Colonic mucosa (tissue), 4 donors: ENCODE measurements at places on chromosomes 16 and 17.

DNA sequence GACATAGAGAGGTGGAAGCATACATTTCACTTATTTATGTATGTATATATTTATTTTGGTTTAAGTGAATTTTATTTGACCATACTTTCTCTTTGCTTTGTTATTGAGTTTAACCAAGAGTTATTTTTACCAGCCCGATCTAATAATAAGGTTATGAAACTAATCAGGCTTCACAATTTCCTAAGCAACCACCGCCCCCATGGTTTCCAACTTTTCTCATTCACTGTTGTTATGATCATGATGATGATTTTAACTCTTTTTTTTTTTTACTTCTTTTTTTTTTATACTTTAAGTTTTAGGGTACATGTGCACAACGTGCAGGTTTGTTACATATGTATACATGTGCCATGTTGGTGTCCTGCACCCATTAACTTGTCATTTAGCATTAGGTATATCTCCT, 30.6 kb downstream of the DNAH9 start:
- no peak for DNase-seq
- no peak overlapping the region for H3K4me3 ChIP-seq
- no peaks in the 10 kb centered on the region for H3K4me1 ChIP-seq
- H3K27ac ChIP-seq, result no peak overlapping the region
- H3K36me3 ChIP-seq, result no peaks in the 10 kb centered on the region
- no peaks in the 10 kb centered on the region for H3K27me3 ChIP-seq

DNA sequence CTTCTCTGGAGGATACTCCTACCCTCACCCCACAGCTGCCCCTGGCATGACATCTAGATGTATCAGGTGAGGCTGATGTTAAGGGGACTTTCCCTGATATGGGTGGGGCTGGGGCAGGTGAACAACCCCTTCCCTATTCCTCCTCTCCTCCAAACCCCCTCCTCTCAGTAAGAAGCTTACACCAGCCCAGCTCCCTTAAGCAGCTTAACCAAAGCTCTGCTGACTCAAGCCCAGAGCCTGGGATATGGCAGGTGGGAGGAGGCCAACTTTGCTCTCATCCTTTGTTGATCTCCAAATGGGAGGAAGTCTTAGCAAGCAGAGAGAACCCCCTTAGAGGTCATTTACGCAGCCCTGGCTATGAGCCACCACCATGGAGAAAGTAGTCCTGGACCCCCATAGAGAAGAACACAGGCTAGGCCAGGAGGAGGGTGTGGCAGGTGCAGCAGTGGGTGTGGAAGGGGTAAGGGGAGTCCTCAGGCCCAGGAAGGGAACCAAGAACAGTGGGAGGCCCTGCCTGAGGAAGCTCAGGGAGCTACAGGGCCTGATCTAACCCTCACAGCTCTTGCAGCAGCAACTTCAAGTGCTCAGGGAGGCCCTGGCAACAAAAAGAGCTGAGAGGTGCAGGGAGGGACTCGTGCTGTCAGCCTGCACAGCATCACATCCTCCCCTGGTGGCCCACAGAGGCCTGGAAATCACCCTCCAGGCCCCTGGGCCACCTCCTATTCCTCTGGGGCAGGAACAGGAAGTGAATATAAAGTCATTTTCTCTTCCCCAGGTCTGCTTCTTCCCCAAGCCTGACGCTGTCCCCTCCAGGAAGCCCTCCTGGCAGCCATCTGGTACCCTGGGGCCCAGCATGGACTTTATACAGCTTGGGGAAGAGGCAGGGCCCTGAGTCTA, 2.9 kb downstream of the UNC119 start:
- no peaks in the 10 kb centered on the region for H3K27me3 ChIP-seq
- no peaks in the 10 kb centered on the region for H3K4me1 ChIP-seq
- H3K27ac ChIP-seq, result no peak overlapping the region
- H3K4me3 ChIP-seq, result no peak overlapping the region
- no peaks in the 10 kb centered on the region for H3K36me3 ChIP-seq

DNA sequence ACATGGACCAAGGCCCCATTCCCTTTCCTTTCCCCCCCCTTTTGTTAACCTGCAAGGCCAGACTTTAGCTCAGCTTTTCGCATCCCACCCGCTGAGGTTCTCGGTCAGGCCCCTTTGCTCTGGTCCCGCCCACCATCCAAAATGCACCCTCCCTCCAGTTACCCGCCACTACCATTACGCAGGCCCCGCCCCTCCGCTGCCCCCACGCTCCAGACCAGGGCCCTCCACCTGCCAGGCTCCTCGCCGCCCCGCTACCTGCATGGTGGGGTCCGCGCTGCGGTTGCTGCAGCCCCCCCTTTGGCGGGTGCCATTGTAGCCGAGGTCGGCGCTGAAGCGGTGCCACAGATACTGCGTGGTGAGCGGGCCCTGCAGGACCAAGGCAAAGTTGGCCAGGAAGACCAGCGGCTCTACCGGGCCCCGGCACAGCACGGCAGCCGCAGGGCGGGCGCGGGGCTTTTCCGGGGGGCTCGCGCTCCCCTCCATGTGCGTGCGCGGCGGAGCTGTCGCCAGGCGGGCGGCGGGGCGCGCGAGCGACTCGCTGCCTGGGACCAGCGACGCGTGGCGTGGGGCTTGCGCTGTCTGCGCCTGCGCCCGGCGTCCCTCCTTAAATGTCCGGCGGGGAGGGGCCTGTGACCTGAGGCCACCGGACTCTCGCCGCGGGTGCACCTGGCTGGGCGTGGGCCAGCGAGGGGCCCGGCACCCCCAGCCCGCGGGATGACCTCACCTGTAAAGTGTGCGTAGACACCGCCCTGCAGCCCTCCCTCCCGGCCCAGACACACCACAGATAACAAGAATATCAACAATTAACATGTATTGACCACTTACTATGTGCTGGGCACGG, at the start of gene SLC46A1:
TSS of gene SLC46A1 (minus strand) at position 581 of the 841 bp plus-strand sequence. CDS start at position 483, 98 bp downstream.
- H3K4me1 ChIP-seq, result peaks cover 4% of the 10 kb centered on the region
- H3K27me3 ChIP-seq, result no peaks in the 10 kb centered on the region

DNA sequence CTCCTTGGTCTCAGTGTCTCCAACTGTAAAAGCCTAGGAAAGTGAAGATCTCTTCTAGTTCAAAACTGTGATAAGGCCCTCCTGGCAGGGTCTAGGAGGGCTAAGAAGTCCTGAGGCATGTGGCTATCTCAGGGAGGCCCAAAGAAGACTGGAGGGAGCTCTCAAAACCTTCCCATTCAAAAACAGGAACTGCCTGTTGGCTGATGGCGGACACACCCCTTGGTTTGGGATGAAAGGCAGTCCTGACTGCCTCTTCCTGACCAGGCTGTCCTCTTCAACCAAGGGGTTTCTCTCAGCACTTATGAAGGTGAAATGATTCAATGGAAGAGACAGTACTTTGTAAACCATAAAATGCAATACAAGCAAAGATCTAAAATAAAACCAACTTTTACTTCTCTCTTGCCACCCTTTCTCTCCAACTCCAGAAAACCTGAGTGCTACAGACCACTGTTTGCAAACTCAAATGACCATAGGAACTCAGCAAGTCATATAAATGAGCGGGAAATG, 4.7 kb downstream of the ZNF764 start:
- no peaks in the 10 kb centered on the region for H3K36me3 ChIP-seq
- H3K4me1 ChIP-seq, result peaks cover 7% of the 10 kb centered on the region
- no peak overlapping the region for H3K27ac ChIP-seq
- H3K4me3 ChIP-seq, result no peak overlapping the region
- no peak for DNase-seq

GRCh38 chr16:16001596-16002255, 52.3 kb downstream of the ABCC1 start:
- no peak overlapping the region for H3K27ac ChIP-seq
- no peak for DNase-seq
- no peaks in the 10 kb centered on the region for H3K4me1 ChIP-seq
- no peaks in the 10 kb centered on the region for H3K36me3 ChIP-seq
- no peaks in the 10 kb centered on the region for H3K27me3 ChIP-seq

DNA sequence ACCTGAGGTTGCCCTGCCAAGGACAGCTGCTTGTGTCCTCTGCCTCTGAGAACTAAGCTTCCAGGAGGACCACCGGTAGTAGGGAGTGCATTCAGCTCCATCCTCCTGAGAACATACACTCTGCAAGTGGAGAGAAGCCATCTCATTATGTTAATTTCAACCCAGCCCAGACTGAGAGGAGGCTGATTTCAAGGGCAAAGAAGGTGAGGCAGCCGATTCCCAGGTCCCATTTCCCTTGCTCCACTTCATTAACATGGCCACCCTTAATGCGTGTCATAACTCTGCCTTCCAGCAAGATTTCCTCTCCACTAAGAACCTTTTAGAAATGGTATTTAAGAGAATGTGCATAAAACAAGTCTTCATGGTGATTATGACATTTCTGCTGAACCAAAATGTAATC, 72.5 kb downstream of the CDH13 start:
- H3K36me3 ChIP-seq, result no peaks in the 10 kb centered on the region
- H3K4me3 ChIP-seq, result no peak overlapping the region
- no peaks in the 10 kb centered on the region for H3K4me1 ChIP-seq
- H3K27me3 ChIP-seq, result no peaks in the 10 kb centered on the region
- H3K27ac ChIP-seq, result no peak overlapping the region

GRCh38 chr17:62626719-62627218, 701 bp upstream of the MRC2 start:
- DNase-seq, result peak; percentile 32
- peaks cover 24% of the 10 kb centered on the region for H3K27me3 ChIP-seq
- H3K4me3 ChIP-seq, result peak overlapping the region; percentile 47
- peak overlapping the region; percentile 76 for H3K27ac ChIP-seq

DNA sequence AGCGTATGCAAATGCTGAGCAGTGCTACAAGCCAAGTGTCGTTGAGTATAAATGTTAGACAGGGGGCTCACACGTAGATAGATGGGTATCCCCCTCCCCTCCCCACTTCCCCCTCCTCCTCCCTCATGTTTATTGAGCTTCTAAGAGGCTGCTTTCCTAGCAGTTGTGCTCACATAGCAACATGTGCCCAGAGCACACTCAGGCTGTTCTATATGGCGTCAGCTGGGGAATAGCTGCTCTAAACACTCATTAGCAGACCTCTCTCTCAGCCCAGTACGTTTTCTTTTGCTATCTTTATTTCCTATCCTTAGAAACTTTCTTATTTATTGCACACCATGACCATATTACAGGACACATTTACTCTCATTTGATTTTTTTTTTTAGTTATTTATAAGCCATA, 1.8 kb downstream of the KCNJ2 start:
- peaks cover 3% of the 10 kb centered on the region for H3K4me1 ChIP-seq
- peak; percentile 21 for DNase-seq
- H3K4me3 ChIP-seq, result peak overlapping the region; percentile 74
- no peak overlapping the region for H3K27ac ChIP-seq
- H3K27me3 ChIP-seq, result no peaks in the 10 kb centered on the region

DNA sequence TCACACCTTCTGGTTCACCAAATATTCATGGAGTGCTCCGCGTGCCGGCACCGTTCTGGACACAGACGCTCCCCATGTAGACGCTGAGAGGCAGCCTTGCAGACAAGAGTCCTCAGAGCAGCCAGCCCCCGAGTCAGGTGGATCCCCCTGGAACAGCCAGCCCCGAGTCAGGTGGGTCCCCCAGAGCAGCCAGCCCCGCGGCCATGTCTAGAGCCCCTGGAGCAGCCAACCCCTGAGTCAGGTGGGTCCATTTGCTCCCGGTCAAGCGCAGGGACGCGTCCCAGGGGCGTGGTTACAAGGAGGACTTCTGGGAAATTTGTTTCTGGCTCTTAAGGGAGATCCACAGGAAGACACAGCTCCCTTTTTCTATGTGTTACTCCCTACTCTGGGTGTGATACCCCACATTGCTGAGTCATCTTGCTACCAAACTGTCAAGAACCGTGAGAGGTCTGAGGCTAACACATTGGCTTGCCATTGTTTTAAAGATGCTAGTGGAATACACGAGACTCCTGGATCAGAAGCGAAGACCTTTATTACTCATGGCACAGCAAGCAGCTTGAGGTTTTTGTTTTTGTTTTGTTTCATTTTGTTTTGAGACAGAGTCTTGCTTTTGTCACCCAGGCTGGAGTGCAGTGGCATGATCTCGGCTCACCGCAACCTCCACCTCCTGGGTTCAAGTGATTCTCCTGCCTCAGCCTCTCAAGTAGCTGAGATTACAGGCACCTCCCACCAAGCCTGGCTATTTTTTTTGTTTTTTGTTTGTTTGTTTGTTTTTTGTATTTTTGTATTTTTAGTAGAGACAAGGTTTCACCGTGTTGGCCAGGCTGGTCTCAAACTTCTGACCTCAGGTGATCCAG, 43.3 kb upstream of the CBFA2T3 start:
- H3K27ac ChIP-seq, result no peak overlapping the region
- DNase-seq, result no peak
- no peak overlapping the region for H3K4me3 ChIP-seq
- no peaks in the 10 kb centered on the region for H3K36me3 ChIP-seq

GRCh38 chr16:67430504-67430976, 381 bp upstream of the HSD11B2 start:
- H3K36me3 ChIP-seq, result no peaks in the 10 kb centered on the region
- peak overlapping the region; percentile 52 for H3K4me3 ChIP-seq
- H3K4me1 ChIP-seq, result peaks cover 3% of the 10 kb centered on the region
- H3K27ac ChIP-seq, result peak overlapping the region; percentile 87

DNA sequence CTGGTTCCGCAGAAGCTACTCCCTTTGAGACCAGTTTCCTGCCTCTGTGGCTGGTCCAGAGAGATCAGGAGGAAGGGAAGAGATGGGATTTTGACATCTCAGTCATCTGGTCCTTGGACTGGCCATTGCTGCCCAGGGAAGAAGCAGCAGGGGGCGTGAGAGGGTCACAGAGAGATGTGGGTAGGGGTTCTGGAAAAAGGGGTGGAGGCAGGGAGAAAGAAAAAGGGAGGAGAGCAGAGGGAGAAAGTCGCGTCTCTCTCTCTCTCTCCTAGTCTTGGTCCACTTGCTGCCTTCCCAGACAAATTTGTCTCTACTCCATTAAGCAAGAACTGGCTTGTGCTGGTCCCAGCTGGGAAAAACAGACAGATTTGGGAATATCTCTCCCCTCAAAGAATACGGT, 4.4 kb downstream of the SHBG start:
- no peak overlapping the region for H3K27ac ChIP-seq
- peak; percentile 52 for DNase-seq
- H3K36me3 ChIP-seq, result no peaks in the 10 kb centered on the region
- no peaks in the 10 kb centered on the region for H3K4me1 ChIP-seq
- no peak overlapping the region for H3K4me3 ChIP-seq

DNA sequence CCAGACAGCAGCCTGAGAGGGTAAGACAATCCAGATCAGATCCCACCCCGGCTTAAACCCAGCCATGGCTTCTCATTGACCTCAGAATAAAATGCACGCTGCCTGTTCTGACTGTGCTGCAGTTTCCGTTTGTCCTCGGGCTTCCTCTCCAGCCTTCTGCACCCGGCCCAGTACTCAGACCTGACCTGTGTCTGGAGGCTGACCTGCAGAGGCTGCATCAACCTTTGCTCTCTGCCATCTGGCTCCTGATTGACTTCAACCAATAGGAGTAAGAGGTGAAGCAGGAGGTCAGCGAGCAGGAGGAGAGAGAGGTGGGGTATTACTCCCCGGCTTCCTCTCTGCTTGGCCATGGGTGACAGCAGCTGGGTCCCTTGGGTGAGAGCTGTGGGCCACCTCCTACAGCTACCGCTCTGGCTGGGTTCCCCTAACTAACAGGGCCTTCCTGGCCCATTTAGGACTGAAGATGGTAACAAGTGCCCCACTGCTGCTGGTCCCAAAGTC, 46.7 kb downstream of the C16orf82 start:
- no peaks in the 10 kb centered on the region for H3K27me3 ChIP-seq
- H3K4me1 ChIP-seq, result peaks cover 3% of the 10 kb centered on the region
- no peaks in the 10 kb centered on the region for H3K36me3 ChIP-seq
- H3K4me3 ChIP-seq, result no peak overlapping the region
